ENCODE measurements at places on chromosomes 5 and 9.

GRCh38 chr9:127245637-127246164, 18.9 kb upstream of the GARNL3 start:
- DNase-seq = no peak

DNA sequence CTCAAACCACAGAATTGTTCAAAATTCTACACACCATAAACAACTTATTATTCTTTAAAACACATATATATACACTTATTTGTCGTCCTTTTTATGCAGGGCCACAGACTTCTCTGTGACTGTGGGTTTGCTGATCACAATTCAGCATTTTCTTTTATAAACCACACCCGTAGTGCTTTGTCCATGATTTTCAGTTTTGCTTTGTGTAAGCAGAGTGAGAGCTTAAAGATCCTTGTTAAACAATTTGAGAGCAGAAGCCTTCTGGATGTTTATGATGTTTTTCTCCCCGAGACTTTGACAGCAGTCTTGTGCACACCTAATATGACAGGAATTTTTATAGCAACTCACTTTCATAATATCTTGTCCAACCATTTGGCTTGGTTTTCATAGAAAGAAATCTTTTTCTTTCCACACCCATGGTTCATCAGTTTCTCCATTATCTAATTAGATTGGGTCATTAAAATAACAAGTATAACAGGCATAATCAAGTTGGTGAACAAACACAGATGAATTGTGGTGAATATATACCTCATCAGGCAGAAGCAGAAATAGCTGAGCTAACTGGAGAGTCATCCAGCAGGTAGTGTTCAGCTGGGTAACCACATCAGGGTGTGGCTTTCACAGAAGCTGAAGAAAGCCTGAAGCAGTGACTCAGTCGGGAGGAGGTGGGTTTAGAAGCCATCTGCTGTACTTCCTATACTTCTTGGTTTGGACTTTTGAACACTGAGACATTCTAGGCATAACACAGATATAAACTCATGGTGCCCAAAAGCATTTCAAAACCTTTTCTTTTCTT, 232.8 kb downstream of the DOCK8 start:
- DNase-seq = peak; percentile 37

GRCh38 chr9:71741926-71742648, 26.2 kb downstream of the CEMIP2 start:
- no peak for DNase-seq

DNA sequence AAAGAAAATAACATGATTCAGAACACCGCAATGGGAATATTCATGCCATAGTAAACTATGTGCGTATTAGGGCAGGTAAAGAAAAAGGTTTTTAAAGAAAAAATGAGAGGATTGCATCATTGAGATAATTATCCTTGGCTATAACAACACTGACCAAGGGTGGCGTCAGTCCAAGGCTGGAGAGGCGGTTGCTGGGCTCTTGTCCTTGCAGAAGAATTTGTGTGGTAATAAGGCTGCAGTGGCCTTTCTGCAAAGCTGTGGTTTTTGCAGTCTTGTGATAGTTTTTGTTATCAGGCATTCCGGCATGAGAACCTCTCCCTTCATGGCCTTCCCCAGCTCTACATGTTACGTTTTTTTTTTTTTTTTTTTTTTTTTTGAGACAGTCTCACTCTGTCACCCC, 14.0 kb downstream of the BOD1 start:
- DNase-seq = no peak

GRCh38 chr9:34999576-34999975, 10.0 kb downstream of the DNAJB5 start:
- no peak for DNase-seq

DNA sequence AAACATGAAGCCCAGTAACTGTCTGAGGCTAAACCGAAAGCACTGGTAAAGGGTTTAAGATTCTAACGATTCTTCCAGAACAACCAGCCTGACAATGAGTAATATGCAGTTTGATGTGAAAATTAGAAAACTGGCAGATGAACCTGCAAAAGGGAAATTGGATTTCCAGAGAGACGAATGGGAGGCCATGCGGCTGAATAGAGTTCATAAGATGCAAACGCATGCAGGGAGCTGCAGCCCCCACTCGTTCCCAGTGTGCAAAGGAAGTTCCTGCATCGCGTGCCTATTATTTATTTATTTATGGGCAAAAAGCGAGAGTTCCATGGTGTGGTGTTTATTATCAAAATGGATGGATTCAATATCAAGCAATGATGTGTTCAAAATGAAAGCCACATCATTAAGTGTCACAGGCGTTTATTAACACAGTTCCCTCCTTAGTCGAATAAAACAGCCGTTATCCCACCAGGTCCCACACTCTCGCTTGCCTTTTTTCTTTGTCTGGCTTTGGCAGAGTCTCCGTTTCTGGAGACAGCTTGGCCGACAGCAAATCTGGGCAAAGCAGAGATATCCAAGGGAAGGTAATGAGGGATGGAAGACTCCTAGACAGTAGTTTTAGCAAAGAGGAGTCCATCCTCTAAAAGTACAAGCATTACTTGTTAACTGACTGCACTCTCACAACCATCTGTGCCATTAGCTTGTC, 451.4 kb downstream of the KDM4C start:
- DNase-seq = no peak

DNA sequence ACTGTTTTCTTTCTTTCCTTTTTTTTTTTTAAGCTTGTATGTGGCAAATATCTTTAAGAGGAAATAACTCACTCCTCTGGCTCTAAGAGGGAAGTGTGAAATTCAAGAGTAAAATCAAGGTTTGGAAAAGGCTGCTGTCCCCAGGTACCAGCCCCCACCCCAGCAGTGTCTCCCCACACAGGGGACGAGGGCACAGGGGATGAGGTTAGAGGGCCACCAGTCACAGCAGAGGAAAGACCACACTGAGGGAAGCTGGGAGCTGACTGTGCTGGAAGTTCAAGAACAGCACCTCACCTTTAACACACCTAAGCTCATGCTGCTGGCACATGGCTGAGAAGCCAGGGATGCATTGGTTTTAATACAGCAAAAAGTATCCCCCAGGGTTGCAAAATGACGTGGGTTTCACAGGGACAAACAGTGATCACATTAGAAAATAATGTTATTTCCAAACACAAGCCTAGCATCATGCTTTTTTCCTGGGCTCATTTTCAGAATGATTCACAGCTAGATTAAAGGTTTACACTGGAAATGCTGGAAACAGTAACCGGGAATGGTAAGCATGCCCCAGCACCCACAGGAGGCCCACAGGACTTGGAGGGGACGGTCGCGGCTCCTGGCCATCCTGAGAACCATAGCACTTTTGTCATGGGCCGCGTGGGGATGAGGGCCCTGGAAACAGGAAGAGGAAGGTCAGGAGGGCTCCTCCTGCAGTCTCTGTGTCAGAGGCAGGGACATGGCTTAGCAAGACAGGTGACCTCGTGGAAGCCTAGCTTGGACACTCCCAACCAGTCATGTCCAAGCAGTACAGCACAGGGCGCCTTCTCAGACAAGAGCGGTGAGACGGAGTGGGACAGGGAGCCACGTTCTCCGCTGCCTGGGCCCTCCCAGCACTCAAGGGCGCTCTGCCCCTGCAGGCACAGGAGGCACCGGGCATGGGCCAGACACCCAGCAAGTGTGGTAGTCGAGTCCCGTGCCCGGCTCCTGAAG, 6.9 kb downstream of the LPCAT1 start:
- DNase-seq = peak; percentile 0

GRCh38 chr5:150123542-150123941, 32.1 kb downstream of the PDGFRB start:
- DNase-seq = no peak

GRCh38 chr5:6976971-6977370, 263.7 kb downstream of the TENT4A start:
- no peak for DNase-seq

GRCh38 chr9:116952436-116952810, 265.3 kb downstream of the TRIM32 start:
- no peak for DNase-seq

- DNase-seq = no peak
Measured at GRCh38 chr5:74627646-74628279, 12.8 kb downstream of the ENC1 start.

DNA sequence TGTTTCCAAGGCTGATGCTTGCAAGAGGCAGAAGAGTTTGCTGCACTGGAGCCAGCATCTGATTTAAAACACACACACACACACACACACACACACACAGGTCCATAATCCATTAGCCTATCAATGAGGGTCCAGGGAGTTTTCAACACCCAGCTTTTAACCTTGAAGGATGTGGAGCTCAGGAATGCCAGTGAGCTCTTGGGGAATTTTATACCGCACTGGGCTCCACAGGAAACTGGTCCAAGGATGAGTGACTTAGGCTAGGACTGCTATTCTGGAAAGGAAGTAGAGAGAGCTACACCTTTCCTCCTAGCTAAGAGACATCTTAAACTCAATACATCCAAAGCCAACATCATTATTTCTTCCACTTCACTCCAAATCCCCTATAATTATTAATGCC, 942 bp upstream of the NRG2 start:
- no peak for DNase-seq

DNA sequence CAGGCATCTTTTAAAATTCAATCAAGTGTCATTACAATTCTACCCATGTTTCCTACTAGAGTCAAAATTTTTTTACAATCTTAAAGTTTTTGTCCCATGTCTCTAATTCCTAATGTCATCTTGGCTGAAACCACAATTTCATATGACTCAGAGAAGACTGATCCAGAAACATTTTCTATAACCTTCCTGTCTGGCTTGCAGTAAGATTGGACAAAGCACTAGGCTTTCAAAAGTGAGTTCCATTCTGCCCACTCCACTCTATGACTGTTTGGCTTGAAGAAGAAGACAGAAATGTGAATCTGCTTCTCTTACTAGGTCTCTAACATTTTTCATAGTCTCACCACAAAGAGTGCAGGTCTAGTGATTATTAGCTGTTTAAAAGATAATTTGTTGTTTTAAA, 88.8 kb downstream of the NR3C1 start:
- DNase-seq = no peak

GRCh38 chr9:133066181-133066983, 4.6 kb downstream of the CEL start:
- no peak for DNase-seq

DNA sequence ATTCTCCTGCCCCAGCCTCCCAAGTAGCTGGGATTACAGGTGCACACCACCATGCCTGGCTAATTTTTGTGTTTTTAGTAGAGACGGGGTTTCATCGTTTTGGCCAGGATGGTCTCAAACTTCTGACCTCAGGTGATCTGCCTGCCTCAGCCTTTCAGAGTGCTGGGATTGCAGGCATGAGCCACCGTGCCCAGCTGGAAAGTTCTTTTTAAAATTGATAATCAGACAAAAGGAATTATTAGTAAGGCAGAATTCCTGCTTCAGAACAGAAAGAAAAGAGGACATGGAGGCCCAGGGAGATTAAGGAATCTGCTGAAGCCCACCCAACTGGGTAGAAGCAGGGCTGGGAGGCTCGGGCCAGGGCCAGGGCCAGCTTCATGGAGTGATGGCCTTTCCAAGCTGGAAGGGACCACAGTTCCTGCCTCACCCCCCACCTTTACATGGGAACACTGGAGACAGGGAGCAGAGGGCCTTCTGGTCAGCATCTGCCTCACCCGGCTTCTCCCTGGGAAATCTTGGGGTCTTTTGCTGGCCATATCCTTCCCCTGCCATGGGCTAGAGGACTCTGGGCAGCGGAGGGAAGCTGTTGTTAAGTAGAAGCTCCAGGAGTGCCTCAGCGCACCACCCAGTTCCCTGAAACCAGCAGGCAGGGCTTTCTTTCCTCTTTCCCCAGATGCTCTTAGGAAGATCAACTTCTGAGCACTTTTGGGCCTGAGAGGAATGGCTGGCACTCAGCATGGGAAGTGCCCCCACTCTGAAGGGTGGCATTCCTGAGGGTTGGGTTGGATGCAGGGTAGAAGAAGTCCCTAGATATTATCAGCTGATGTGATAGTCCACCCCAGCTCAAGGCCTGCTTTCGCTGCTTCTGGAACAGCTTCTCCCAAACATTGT, 70.1 kb downstream of the RGS3 start:
- no peak for DNase-seq

All from stimulated activated CD4-positive, alpha-beta T cell treated with anti-CD3 and anti-CD28 coated beads, Interleukin-15, amount 100 ng/mL, for 1 hour (primary cell).